NCI-H1436 (cell line): ENCODE measurements at places on chromosomes 3 and 15.

GRCh38 chr3:147311716-147312115 is 94.6 kb downstream of the ZIC4 start:
- DNase-seq, result no peak

- DNase-seq, result no peak
Observed at GRCh38 chr15:98668566-98669308, 20.4 kb downstream of the IGF1R start.

DNA sequence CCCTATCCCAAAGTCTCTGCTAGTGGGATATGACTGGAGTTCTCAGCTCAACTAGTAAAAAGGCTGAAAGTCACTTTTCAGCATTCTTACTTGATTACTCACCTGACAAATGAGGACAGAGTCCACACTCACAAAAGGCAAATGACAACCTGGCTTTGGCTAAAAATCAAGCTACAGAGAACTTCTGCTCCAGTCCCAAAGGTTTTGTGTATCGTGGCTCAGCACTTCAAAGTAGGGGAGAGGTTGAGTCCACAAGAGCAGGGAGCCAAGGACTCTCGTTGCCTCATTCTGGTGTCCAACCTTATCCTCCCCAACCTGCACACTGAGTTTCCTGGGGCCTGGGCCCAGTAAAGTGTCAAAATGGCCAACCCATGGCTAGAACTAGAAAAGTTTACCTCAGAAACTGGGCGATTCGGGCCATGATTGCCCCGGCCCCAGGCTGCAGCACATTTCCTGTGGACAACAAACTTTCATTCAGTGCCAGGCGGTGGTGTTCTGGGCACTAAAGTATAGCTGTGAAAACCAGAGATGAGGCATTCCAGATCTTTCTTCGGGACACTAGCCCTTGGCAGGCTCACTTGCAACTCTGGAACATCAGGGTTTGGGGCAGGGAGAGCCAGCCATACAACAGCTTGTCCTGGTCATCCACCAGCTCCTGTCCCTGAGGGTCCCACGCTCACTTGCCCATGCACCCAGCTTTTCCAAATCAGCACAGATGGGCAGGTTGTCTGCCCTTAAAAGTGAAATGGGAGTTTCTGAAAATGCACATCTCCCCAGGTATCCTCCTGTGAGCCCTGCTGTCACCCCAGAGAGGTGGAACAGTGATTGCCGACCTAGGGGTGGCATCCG is 3.1 kb downstream of the ACAA1 start:
- DNase-seq, result no peak

DNA sequence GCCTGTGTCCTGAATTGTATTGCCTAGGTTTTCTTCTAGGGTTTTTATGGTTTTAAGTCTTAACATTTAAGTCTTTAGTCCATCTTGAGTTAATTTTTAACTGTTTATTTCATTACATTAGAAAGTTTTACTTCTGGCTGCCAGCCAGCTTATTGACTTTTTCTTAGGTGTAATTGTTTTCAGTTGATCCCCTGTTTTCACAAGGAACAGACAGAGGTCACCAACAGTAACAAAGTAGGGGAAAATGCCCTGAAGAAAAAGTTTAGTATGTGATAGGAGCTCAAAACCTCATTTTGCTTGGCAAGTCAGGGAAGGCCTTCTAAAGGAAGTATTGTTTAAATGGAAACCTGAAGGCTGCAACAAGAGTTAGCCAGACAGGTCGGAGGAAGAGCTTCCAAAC is 10.4 kb downstream of the WDR48 start:
- no peak for DNase-seq

DNA sequence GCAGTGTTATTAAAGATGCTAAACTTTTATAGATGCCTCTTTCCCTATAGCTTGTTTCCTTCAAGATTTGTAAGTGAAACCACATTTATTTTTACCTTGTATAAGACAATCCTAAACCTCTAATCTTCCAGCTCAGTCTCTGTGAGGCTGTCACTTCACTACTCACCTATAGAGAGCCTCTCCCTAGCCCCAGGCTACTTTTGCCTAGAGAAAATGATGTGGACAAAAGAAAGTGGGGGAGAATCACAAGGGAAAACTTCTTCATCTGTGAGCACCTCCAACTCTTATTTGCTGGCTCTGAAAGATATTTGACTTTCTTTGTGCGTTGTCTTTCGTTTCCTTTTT is 74.9 kb upstream of the SCN5A start:
- no peak for DNase-seq

GRCh38 chr3:193344486-193344885 is 34.1 kb downstream of the ATP13A5 start:
- DNase-seq, result no peak

- DNase-seq, result no peak
Observed at GRCh38 chr3:116444819-116445310, 422 bp downstream of the LSAMP start.

- no peak for DNase-seq
Observed at GRCh38 chr15:57223345-57223744, 153.0 kb upstream of the CGNL1 start.

DNA sequence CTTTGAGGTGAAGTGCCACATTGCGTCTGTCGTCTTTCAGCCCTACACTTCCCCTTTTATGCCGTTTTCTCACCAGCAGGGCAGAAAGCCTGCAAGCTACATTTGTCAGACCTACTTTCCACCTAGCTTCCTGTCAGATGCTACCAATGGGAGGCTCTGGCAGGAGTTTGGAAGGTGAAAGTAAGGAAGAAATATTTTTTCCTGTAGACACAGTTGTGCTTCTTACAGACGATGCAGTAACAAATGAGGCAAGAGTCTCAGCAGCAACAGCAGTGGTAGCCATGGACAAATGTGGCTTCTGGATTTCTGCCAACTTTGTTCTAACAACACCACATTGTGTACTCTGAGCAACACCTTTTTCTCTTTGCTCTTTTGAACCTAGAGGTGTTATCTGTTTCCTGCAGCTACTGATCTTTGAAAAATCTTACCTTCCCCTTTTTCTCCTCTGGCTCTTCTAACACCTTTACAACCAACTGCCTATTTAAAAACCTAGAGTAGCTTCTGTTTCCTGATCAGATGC is 70.6 kb upstream of the STT3B start:
- DNase-seq, result no peak

GRCh38 chr3:58107597-58107996 is 99.4 kb downstream of the FLNB start:
- DNase-seq, result no peak

GRCh38 chr3:192869131-192870031 is 48.3 kb downstream of the MB21D2 start:
- no peak for DNase-seq

DNA sequence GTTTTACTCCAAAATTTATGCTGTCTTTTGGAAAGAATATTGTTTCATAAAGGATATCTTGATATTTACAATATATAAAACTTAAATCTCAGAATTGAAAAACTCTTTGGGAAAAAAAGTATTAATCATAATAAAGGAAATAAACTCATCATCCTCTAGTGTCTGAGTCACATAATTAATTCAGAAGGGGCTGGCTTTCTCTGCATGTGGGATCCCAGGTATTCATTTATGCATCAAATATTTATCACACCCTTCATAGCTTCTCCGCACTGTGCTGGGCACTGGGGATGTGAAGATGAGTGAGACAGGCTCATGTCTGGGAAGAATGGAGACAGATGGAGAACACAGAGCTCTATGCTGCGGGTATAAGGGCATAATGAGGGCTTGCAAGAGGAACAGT is 65.6 kb downstream of the CCNL1 start:
- DNase-seq, result no peak

GRCh38 chr3:96039632-96040031 is 774.8 kb upstream of the EPHA6 start:
- DNase-seq, result no peak

DNA sequence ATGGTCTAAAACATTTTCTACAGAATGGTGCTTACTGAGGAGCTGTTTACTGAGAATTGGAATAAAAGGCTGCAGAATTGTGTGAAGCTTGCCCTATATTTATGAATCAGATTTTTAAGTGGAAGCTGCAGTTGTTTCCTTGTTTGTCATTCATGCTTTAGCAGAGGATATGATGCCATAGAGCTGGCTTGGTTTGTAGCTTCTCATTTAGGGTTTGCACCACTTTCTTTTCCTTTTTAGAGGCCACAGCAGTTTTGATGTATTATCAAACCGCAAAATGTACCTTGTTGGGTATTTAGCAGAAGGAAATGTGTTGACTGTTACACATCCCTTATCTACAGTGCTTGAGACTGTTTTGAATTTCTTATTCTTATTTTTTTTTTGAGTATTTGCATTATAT is 66.2 kb downstream of the RASA2 start:
- no peak for DNase-seq

DNA sequence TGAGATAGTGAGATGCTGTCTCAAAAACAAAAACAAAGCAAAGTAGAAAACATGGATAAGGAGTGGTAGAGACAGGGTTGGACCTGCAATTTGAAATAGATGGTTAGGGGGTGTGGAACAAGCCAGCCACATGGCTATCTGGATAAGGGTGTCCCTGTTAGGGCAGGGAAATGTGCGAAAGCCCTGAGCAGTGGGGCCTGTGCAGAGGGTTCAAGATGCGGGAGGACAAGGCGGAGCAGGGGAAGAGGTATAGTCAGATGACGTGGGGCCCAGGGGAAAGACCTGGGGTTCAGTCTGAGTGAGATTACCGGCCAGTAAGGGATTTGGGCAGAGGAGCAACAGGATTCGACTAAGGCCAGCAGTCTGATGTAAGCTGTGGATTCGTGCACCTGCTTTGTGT is 18.4 kb upstream of the NR2E3 start:
- no peak for DNase-seq

GRCh38 chr3:131360191-131360755 is 21.3 kb upstream of the NUDT16 start:
- no peak for DNase-seq

- no peak for DNase-seq
Observed at GRCh38 chr3:195139876-195140240, 131.1 kb downstream of the XXYLT1 start.

GRCh38 chr15:89746386-89746780 is 4.7 kb downstream of the MESP1 start:
- no peak for DNase-seq

GRCh38 chr15:38304481-38304880 is 51.8 kb downstream of the SPRED1 start:
- no peak for DNase-seq

- no peak for DNase-seq
Observed at GRCh38 chr15:78507831-78508160, 419 bp downstream of the HYKK start.

DNA sequence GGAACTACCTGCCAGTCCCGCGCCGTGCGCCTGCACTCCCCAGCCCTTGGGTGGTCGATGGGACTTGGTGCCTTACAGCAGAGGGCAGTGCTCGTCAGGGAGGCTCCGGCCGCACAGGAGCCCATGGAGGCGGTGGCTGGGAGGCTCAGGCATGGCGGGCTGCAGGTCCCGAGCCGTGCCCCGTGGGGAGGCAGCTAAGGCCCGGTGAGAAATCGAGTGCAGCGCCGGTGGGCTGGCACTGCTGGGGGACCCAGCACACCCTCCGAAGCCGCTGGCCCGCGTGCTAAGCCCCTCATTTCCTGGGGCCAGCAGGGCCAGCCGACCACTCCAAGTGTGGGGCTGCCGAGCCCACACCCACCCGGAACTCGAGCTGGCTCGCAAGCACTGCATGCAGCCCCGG is 580.2 kb downstream of the ZIC1 start:
- no peak for DNase-seq

DNA sequence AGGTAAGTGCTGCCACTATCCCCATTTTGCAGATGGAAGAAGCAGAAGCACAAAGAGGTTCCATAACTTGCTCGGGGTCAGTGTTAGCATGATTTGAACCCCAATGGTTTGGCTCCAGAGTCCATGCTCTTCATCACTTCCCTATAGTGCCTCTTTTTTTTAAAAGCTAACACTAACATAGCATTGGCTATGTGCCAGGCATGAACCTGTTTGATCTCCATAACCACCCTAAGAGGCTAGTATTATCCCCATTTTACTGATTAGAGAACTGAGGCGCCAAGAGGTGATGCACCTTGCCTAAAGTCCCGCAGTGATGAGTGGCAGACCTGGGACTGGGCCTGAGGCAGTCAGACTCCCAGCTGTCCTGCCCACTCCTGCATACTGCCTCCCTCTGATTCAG is 7.3 kb downstream of the LINGO1 start:
- DNase-seq, result no peak

- DNase-seq, result no peak
Observed at GRCh38 chr3:174243171-174243570, 616.0 kb upstream of the NAALADL2 start.

- no peak for DNase-seq
Observed at GRCh38 chr3:151206201-151206600, 3.2 kb upstream of the GPR171 start.

DNA sequence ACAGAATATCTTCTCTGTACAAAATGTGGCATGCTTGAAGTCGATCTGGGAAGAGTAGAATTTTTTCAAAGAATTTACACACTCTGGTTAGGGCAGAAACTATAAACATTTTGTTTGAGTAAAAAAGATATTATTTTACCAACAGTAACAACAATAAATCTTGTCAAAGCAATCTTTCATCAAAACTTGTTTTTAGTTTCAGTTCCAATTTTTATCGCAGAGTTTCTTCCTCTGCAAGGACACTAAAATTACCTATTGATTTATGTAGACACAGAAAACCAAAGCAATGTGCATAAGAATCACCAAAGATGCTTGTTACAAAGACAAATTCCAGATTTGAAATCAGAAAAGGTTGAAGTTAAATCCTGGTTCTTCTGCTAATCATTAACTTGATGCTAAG is 61.9 kb downstream of the CGGBP1 start:
- DNase-seq, result no peak

GRCh38 chr3:192884777-192885773 is 32.6 kb downstream of the MB21D2 start:
- DNase-seq, result no peak

DNA sequence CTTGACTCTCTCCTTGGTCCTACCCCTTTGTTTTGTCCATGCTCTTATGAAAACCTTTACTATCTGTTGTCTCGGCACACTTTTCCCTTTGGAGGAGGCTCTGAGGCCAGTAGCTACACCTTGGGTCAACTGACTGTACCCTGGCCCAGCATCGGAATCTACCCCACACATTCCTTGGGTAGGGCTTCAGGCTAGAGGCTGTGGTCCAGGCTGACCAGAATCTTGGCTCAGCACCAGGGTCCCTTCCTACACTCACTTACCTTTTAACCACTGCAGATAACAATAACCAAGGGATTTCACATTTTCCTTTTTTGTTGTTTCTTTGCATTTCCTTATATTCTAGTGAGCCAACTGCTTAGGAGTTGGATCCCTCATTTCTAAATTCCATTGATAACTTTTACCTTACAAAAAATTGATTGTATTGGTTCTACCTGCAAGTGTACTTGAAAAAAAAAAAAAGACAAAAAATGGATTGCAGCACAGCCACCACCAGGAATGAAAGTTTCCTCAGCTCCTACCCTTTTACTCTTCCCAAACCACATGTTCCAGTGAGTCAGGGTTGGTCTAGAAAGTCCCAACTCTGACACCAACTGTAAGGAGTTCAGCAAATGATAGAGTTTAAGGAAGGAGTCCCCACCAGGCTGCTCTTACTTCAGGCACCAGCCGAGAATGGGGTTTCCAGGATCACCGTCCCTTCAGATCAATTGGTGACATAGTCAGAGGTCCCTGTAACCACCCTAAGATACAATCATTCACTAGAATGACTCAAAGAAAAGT is 95.6 kb downstream of the FBLN2 start:
- no peak for DNase-seq
